Glomerular endothelial cell (primary cell): ENCODE measurements at places on chromosomes 4 and X. TPM values are rescaled to one million over a fixed set of nuclear protein-coding genes. Genes with fewer than 3 reads are reported as not detected.

- DNase-seq, result peak; percentile 12
Observed at GRCh38 chr4:1809754-1810502, 16.8 kb downstream of the FGFR3 start.

- DNase-seq, result no peak
Observed at GRCh38 chrX:153779891-153780677, 757 bp upstream of the SRPK3 start.

- no peak for DNase-seq
Observed at GRCh38 chrX:40550066-40550465, 30.7 kb upstream of the ATP6AP2 start.

GRCh38 chr4:26468283-26468949 lies 21.9 kb downstream of the CCKAR start:
- DNase-seq, result no peak

GRCh38 chr4:56646341-56646740 lies 34.8 kb downstream of the HOPX start:
- no peak for DNase-seq

MAGEC2 gene
- not detected in 2 replicates for total RNA-seq

DNA sequence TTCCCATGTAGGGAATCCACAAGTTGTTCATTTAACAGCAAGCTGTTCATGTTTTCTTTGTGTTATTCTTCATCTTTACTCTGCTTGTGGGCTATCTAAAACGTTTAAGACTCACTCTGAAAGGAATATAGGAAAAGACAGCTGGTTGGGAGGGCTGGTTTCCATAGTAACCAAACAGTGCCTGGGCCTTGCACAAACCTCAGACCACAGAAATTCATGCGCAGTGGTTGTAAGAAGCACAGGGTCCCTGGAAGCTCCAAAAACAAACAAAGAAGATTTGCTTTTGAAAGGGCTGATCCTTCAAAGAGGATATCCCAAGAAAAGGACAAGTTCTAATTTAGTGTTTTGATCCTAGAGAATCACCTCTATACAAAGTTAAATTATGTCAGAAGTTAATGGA lies 7.8 kb downstream of the SERTM2 start:
- no peak for DNase-seq

P2RY4 gene
- 0.12 TPM in 1 of 2 replicates, not detected in the other for total RNA-seq

GRCh38 chrX:74492720-74493201 lies 71.5 kb downstream of the SLC16A2 start:
- DNase-seq, result no peak

VEGFC gene
- 14.4 and 35.1 TPM in 2 replicates for total RNA-seq

DNA sequence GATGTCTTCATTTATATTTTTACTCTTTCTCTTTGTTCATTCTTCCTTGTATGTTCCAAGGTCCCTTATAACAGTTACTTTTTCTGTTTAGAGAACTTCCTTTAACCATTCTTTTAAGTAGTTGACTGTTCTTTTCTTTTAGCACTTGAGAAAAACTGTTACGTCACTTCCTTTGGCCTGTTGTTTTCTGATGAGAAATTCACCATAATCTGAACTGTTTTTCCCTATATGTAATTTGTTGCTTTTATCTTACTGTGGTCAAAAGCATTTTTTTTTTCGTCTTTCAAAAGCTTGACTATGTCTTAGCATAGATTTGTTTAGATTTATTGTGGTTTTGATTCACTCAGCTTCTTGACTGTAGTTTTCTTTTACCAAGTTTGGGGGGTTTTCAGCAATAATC lies 1660.3 kb upstream of the PCDH10 start:
- DNase-seq, result no peak

DNA sequence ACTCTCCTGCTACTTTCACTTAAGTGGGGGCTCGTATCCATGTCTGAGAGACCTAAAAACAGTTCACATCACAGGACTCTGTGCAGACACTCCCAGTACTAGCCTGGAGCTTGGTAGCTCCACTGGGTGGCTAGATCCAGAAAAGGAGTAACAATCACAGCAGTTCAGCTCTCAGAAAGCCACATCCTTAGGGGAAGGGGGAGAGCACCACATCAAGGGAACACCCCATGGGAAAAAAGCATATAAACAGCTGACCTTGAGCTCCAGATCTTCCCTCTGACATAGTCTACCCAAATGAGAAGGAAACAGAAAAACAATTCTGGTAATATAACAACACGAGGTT lies 175.8 kb downstream of the FAM13A start:
- DNase-seq, result no peak

GRCh38 chr4:176439611-176440010 lies 119.8 kb downstream of the SPCS3 start:
- peak; percentile 14 for DNase-seq

CXCL5 gene
- 12.0 and 17.5 TPM in 2 replicates for total RNA-seq

GRCh38 chr4:29304595-29304994 lies 1415.6 kb upstream of the PCDH7 start:
- no peak for DNase-seq

FRAS1 gene
- total RNA-seq, result 7.2 and 23.1 TPM in 2 replicates
